Stomach (tissue), 19 donors: ENCODE measurements at places on chromosomes 16 and 17. TPM values are rescaled to one million over a fixed set of nuclear protein-coding genes. Genes with fewer than 3 reads are reported as not detected.

- H3K27me3 ChIP-seq = no peaks in the 10 kb centered on the region
- H3K4me1 ChIP-seq = no peaks in the 10 kb centered on the region
- H3K4me3 ChIP-seq = no peak overlapping the region
- DNase-seq = no peak
Observed at GRCh38 chr16:9650284-9650683, 531.9 kb downstream of the GRIN2A start.

Gene MYH3
- total RNA-seq = 8.3 TPM

Gene C1QTNF8
- total RNA-seq = not detected

DNA sequence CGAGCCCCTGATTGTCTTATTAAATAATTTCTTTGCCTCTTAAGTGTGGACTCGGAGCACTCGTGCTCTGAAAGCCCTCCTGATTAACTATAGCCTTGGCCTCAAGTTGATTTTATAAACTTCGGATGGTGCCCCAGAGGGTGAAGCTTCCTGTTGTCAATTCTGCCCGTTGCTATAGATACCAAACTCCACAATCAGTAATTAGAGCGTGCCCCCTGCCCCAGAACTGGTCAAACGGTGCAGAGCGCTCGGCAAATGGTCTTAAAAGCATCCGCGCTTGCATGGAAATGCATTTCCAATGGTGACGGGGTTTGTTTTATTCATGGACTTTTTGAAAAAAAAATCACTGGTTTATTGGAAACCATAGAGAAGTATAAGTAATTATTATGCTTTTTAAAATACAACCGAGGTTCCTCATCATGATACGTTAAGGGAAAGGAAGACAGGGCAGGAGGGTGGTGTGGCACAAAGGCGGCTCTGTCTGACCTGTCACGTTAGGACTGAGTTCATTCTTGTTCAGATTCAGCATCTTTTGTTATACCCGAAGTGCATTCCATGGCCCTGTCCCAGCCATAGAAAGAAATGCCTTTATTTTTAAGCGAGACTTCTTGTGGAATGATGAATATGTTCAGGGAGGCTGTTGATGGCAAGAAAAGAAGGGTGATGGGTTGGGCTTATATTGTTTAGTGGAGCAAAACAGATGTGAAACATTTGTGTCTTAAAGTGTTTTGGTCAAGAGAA, 476.4 kb downstream of the MAF start:
- no peak overlapping the region for H3K27ac ChIP-seq
- no peaks in the 10 kb centered on the region for H3K27me3 ChIP-seq
- no peaks in the 10 kb centered on the region for H3K36me3 ChIP-seq
- no peak for DNase-seq
